ENCODE measurements at places on chromosomes 2 and 18.

DNA sequence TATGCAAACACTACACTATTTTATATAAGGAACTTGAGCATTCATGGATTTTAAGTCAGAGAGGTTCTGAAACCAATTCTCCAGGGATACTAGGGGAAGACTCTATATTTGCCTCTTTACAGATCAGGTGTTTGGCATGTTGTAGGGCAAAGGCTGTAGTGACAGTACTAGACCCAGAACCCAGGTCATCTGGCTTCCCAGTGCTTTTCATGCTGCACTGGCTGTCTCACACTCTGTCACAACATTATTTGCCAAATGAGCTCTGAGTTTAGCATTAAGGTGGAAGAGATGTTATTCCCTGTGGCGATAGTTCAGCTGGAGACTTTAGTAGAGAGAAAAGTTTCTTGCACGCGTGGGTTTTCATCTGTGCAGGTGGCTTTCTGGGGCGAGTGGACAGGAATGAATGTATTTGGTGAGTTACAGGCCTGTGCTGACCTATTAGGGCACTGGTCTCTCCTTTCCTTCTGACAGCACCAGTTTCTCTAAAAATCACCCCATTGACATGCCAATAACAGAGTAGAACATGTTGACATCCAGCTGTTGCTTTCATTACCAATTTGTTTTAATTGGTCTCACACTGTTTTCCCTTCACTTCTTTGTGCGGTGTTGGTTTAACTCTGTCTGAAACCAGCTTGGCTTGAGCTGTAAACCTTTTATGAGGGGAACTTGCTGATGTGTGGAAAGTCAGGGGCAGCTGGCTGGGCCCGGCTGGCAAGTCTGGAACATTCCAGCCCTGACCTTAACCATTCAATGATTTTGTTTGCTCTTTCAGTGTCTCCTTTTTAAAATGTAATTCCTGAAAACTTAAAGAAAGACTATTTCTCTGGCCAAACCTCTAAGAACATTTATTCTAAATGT is 643.0 kb upstream of the FAM98A start:
- no peak for DNase-seq

- DNase-seq: no peak
Observed at GRCh38 chr18:55189972-55190371, 230.7 kb upstream of the CCDC68 start.

GRCh38 chr2:159890551-159891266 is 92.7 kb upstream of the CD302 start:
- DNase-seq: no peak

GRCh38 chr18:9612977-9613376 is 1.4 kb downstream of the PPP4R1 start:
- no peak for DNase-seq

DNA sequence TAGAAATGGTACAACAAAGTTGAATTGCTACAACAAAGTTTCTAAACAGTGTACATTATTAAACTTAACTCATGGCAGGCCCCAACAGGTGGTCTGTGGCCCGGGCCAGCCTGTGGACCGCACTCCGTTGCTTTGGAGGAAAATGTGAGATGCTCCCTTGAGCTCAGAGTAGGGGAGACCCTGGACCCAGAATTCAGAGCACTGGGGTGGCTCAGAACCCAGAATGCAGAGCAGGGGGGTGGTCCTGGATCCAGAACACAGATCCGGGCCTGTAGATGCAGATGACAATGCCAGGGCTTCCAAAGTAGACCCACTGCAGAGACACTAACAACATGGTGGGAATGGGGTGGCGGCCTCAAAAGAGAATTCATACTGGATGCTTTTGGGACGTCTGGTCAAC is 311.0 kb downstream of the NDUFA10 start:
- no peak for DNase-seq

- no peak for DNase-seq
Observed at GRCh38 chr2:56456791-56457190, 273.0 kb downstream of the CCDC85A start.

GRCh38 chr2:20595439-20596192 is 55.3 kb downstream of the HS1BP3 start:
- no peak for DNase-seq

GRCh38 chr18:63882333-63883141 is 5.0 kb upstream of the SERPINB2 start:
- no peak for DNase-seq

GRCh38 chr2:161703863-161704262 is 79.6 kb downstream of the SLC4A10 start:
- no peak for DNase-seq

GRCh38 chr2:207704671-207705070 is 6.8 kb upstream of the CCNYL1 start:
- DNase-seq: no peak

GRCh38 chr2:36658277-36658748 is 38.2 kb upstream of the VIT start:
- DNase-seq: no peak

DNA sequence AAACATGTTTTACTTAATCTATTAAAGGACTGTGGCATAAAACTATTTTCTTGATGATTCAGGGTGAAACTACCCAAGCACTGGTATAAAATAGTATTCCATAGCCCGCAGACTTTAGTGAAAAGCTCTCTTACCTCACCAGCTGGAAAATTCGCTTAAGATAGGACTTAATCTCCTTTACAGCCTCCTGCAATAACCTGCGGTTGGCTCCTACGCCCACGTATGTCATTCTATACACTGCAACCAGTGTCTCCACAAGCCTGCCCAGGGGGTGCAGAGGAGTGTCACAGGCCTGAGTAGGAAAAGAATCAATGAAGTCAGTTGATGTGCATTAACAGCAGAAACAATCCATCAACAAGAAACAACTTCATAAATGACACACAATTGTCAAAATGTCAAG is 11.3 kb upstream of the MPP4 start:
- DNase-seq: no peak

DNA sequence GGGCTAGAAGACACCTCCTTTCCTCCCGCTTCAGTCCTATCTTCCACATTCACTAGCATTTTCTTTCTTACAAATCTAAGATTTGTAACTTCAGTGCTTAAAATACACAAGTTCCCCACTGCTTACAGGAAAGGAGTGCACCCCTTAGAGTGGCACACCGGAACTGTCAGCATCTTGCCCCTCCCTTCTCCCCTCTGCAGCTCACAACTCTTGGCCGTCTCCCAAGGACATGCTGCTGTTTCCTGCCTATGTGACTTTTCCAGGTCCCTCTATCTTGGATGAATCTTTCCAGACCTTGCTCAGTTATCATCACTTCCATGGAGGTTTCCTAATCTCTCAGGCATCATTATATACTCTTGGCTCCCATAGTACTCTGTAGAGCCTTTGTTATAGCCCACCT is 334.8 kb downstream of the CELF4 start:
- DNase-seq: no peak

DNA sequence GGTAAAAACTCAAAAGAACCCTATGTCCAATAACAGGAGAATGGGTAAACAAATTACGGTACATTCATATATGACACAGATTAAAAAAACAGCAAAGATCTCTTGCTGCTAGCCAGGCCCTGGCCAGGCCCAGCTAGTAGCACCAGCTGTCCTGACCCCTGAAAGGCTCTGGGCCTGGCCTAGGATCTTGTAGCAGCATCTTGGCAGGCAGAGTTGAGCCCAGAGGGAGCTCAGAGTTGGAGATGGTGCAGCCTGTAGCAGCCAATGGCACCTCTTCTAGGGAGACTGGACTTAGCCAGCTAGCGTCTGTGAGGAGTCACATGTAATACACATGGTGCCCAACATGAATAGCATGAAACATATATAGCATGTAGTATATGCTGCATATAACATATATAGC is 69.1 kb downstream of the HS6ST1 start:
- DNase-seq: no peak

GRCh38 chr2:109481599-109481998 is 132.2 kb downstream of the SEPTIN10 start:
- no peak for DNase-seq

- DNase-seq: no peak
Observed at GRCh38 chr18:50240080-50240563, 26.2 kb downstream of the CFAP53 start.

Measured in stimulated activated CD4-positive, alpha-beta T cell treated with anti-CD3 and anti-CD28 coated beads, Interleukin-1b, Interleukin-23, amount 100 ng/mL, for 1 hour (primary cell).